ENCODE measurements at places on chromosomes 1 and 21.

DNA sequence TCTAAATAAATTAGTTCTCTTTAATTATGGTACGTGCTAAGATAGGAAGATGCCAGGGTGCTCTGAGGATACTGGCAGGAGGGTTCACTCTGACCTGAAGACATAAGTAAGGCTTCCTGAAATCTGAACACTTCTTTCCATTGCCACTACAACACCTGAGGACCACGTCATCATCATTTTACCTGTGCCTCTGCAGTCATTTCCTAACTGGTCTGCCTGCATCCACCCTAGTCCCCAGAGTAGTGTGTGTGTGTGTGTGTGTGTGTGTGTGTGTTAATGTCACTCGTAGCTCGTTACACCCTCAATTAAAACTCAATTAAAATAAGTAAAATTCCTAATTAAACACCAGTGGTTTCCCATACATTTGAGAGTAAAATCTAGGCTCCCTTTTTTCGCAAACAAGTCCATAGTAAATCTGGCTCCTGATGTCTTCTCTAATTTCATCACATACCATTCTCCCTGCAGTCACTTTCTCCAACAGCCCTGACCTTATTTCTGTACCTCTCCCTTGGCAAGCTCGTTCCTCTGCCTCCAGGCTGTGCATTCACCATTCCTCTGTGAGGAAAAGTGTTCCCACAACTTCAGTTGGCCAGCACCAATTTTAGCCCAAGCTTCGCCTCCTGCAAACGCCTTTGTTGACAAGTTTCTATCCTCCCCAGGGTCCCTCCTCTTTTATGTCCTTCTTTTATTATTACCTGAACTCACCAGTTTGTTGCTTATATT is 8.7 kb downstream of the IL12RB2 start:
- no peak for DNase-seq

- no peak for DNase-seq
Observed at GRCh38 chr1:72851597-72851996, 569.3 kb upstream of the NEGR1 start.

DNA sequence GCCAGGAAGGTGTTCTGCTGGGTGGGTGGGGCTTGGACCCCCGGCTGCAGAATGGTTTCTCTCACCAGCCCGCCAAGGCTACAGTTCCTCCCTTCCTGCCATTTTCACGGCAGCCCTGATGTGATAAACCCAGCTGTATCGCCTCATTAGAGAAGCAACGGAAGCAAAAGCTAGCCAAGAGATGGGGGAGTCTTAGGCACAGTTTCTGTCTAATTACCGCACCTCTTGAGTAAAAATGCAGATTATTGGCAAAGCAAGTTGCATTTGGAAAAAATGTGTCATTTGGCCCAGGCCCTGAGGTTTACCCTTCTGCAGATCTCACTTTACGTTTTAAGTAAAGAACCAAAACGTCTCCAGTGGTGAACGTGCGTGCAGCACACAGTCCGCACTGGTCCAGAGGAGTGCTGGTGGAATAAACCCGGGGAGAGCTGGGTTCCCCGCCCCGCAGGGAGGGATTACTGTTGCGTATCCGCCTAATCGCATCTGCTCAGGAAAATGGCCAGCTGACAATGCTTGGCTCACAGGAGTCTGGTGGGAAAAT is 109.9 kb downstream of the GALNT2 start:
- no peak for DNase-seq

DNA sequence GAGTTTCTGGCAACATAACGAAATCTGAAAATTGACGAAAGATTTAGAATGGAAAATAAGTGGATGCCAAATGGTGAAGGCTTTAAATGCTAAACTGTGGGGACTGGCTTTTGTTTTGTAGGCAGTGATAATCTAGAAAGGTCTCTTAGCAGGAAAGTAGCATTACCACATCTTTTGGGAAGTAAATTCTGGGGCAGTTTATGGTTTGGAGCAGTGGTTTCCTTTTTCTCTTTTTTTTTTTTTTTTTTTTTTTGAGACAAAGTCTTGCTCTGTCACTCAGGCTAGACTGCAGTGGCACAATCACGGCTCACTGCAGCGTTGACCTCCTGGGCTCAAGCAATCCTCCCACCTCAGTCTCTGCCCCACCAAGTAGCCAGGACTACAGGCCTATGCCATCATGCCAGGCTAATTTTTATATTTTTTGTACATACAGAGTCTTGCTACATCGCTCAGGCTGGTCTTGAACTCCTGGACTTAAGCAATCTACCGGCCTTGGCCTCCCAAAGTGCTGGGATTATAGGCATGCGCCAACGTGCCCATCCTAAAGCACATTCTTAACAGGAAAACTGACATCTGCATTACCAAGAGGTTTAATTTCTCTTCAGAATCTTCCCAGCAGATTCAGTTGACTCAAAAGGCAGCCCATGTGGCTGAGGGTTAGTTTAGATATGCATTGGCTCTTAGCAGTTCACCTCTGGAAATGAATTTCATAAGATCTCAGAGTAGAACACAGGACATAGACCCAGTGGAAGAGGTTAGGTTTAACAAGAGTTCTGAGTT is 32.9 kb downstream of the C21orf91 start:
- DNase-seq = no peak

DNA sequence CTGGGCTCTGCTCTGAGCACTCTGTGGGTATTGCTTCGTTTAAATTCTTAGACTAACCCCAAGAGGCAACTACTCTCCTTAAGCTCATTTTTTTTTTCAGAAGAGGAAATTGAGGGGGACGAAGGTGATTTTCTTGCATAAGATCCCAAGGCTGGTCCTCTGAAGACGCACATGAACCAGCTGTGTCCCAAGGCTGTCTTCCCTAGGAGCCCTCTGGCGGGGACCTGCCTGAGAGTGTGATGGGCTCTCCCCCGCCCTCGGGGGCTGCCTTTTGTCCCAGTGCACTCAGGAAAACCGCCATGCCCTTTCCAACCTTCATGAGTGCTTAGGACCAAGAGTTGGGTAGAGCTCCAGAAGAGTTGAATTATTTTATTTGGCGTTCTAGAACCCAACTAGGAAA is 21.7 kb downstream of the UMODL1 start:
- DNase-seq = no peak

- DNase-seq = no peak
Observed at GRCh38 chr1:29676496-29676895, 440.2 kb downstream of the PTPRU start.

DNA sequence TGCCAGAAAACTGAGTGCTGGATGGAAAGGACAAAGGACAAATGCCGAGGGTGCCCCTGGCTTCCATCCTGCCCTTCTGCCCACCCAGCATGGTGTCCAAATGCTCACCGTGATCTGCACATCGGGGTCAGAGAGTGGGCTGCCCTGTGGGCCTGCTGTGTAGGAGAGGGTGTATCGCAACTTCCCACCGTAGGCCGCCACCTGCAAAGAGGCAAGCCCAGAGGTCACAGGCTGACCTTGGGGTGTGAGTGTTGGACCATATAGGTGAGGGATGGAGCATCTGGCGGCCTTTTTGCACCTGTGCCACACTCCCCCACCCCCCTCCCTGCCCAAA is 53.5 kb downstream of the LDLRAD2 start:
- DNase-seq = no peak

DNA sequence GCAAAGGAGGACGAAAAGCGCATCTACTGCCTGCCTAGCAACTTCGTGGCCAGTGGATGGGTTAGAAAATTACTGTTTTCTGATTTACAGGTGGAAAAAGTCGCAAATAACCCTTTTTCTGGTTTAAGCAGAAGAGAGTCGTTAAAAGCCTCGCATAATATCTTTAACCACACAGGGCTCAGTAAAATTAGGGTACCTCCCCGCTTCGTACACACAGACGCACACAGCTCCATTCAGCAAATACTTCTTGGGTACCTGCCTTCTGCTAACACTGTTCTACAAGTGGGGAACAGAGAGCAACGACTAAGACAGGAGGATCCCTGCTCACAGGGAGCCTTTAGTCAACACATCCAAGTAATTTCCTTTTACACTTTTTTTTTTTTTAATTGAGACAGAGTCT is 704 bp downstream of the ALG6 start:
- no peak for DNase-seq

- DNase-seq = no peak
Observed at GRCh38 chr1:163275222-163275621, 46.5 kb upstream of the NUF2 start.

DNA sequence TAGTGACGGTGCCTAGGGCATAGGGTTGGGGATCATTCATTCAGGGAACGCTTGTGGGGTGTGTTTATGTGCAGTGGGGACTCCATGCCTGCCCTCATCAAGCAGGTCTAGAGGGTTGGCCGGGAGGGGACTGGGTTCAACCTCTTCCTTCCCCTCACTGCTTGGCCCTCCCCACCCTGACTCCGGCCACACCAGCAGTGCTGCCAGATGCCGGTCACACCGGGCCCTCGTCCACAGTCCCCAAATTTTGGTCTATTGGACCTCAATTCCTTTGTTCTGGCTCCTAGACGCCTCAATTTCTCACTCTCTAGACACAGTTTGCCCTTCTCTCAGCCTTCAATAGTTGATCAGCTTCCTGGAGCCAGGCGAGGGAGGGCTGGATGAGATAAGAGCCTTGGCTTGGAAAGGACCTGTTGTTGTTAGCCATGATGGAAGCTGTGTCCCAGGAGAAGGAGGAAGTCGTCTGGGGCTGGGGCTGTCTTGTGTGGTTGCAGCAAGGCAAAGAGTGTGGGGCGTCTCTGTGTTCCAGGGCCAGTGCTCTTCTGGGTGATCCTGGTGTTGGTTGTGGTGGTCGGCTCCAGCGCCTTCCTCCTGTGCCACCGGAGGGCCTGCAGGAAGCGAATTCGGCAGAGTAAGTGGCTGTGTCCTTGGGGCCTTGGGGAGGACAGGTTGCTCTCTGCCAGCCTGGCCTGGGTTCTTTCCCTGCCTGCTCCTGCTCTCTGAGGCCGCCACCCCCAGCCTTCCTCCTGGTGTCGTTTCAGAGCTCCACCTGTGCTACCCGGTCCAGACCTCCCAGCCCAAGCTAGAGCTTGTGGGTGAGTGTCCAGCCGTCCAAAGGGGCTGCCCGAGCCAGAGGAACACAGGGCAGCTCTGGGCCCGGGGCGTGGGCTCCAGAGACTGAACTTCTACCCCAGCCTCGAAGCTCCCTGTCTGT is 41.1 kb upstream of the TNFRSF1B start:
- DNase-seq = no peak

DNA sequence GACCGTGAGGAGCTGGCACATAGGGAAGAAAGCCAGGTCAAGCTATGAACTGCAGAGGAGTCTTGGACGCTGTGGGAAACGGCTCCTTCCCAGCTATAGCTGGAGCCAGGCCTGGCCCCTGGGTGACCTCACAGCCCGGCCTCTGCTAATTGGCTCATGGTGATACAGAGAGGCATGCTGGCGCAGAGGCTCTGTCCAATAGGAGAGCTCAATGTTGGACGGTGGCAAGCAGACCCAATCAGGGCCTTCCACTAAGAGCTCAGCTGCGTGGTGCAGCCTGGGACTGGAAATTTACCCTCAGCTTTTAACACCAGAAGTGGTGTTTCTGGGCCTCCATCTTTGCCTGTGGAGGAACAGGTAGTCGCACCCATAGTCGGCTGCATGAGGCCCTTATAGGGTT is 64.4 kb upstream of the GRHL3 start:
- no peak for DNase-seq

DNA sequence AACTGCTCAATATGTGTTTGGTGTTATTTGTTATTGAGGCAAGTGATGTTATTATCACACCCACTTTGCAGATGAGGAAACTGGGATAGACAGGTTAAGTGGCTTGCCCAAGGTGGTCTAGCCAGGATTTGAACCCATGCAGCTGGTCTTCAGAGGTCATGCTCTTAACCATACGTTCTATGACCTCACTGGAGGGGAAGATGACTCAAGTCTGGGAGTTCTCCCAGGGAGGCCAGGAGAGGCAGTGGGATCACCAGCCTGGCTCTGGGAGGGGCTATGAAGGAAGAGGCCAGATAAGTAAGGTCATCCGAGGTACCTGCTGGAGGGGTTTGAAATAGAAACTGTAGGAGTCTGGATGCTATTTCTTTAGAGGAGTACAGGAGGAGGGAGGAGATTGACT is 95.3 kb downstream of the NAV1 start:
- DNase-seq = no peak

GRCh38 chr1:209227171-209227570 is 356.3 kb upstream of the CAMK1G start:
- no peak for DNase-seq
